ENCODE measurements at places on chromosomes 13 and 19.

DNA sequence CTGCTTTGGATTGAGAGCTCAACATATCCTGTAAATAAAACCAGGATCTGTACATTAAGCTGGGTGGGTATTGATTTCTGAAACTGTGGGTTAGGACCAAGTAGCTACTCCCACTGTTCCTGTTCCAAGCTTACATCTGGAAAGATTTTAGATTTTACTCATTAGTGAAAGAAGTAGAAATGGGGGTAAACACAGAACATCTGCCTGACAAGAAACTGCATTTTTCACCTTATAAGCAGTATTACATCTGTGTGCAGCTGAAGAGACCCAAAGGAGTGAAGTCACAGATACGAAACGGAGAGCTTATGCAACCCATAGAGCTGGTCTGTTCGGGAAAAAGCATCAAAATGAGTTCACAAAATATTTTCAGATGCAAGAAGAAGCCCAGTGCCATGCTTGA is 235.2 kb downstream of the SLITRK5 start:
- DNase-seq: no peak

DNA sequence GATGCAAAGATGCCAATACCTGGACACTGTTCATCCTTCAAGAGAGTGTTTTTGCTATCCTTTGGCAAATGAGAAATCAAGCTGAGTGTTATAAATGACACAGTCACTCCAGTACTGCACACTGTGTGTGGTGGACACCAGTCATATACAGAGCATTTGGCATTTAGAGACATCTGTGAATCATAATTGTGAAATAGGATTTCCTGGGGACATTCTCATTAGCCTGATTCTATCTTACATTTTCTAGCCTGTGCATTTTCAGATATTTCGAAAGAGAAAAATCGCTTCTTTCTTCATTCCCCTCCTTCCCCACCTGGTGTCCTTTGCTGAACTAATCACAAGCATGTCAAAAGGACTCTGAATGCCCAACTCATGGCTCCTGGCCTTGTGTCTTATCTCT is 781.0 kb upstream of the ARGLU1 start:
- DNase-seq: no peak

- no peak for DNase-seq
Measured at GRCh38 chr13:75480671-75481175, 1.2 kb downstream of the TBC1D4 start.

DNA sequence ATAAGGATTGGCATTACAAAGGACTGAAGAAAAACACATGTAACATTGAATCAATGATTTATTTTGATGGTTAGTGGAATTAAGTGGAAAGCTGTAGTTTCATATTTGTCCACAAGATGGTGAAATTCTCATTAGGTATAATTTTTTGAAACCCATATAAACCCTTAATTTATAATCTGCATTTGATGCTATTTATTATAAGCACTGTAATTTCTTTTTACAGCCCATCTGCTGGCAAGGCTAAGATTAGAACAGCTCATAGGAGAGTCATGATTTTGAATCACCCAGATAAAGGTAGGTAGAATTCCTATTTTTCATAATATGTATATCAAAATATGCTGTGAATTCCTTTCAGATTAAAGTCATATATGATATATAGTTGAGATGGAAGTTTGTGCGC is 62.2 kb downstream of the DNAJC15 start:
- no peak for DNase-seq

- no peak for DNase-seq
Measured at GRCh38 chr13:110698689-110699088, 7.2 kb downstream of the CARS2 start.

GRCh38 chr13:50055454-50055853 is 40.2 kb downstream of the KCNRG start:
- DNase-seq: no peak

GRCh38 chr13:41312176-41312500 is 1.1 kb downstream of the NAA16 start:
- no peak for DNase-seq

DNA sequence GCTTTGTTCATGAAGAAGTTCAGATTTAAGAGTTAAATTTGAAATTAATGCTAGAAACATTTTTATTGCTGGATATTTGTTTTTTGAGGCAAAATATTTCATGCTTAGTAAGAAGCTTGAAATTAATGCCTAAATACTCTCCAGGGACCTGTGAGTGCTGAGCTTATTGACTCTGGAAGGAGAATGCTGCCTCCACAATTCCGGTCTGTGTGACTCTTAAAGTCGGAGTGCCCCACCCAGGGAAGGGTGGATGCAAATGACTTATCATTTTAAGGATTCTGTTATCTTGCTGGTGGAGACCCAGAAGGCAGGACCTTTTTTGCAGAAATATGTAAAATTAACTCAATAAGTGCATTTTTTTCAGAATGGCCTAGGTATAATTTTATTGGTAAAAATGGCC is 143.8 kb upstream of the RXFP2 start:
- DNase-seq: no peak
